ENCODE measurements at places on chromosomes 16 and 17.

DNA sequence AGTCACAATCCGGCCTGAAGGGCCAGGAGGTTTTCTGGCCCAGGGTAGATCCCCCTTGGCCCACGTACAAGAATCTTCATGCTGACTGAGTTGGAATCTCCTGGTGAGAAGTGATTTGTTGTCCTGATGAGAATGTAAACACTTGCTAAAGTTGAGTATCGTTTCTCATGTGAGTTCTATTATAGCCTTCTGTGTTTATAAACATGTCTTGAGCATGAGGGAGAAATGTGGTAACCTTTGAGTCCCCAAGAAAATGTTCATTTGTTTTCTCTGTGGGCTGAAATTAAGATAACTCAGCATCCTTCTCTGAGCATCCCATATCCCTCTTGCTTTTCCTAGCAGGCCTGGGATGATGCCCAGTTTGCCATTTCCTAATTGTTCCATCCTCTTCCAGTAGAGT is 204.8 kb downstream of the FTO start:
- DNase-seq: no peak

DNA sequence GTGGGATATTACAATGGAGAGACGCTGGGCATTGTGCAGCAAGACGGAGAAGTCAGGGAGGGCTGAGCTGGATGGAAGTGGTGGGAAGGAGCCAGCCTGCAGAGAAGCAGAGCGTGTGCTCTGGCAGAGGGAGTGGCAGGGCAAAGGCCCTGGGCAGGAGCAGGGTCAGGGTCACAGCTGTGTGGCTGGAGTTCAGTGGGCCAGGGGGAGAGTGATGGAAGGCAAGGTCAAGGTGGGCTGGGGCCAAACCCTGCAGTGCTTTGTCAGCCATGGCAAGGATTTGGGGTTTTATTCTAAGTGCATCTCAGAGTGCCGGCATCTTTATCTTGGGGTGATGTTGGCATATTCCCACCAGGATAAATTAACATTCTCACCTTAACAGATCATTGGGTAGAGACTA is 31.9 kb upstream of the C16orf78 start:
- no peak for DNase-seq

DNA sequence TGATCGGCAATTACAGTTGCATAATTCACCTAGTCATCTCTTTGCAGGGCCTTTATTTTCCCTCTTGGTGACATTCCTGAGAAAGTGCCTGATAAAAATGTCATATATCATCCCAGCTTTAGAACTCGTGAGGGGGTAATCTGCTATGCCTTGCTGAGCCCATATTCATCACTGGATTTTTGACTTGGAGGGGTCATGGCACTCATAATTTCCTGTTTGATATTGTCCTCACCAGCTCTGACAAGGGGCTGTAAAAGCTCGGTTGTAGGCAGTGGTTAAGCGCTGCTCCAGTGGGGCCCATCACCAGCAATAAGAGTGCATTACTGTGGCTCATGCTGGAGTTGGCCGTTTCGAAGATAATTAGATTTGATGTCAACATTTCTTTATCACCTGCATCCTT is 227.3 kb downstream of the IRX3 start:
- DNase-seq: no peak

DNA sequence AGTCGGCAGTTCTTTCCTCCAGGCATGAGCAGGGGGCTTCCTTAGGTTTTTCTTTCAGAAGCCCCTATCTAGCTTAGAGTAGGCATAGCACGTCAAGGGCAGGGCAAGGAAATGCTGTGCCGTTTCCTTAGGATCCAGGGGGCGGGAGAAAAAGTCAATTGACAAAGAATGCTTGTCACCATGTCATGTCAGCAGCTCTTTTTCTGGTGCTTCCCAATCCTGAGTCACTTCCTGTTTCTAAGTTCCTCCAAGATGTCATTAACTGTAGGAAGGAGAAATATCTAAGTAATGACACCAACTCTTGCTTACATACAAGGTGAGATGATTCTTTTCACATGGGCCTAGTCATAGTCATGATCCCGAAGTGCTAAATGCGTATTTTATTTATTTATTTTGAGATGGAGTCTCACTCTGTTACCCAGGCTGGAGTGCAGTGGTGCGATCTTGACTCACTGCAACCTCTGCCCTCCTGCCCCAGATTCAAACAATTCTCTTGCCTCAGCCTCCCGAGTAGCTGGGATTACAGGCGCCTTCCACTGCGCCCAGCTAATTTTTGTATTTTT is 35.2 kb downstream of the GJC1 start:
- DNase-seq: peak; percentile 34

- no peak for DNase-seq
Observed at GRCh38 chr17:73954951-73955350, 248.5 kb upstream of the RPL38 start.

GRCh38 chr16:53837426-53837825 is 133.5 kb downstream of the FTO start:
- no peak for DNase-seq

- DNase-seq: no peak
Observed at GRCh38 chr17:81428121-81428515, 32.9 kb downstream of the BAHCC1 start.

GRCh38 chr16:53515259-53515658 is 12.2 kb upstream of the AKTIP start:
- DNase-seq: no peak

DNA sequence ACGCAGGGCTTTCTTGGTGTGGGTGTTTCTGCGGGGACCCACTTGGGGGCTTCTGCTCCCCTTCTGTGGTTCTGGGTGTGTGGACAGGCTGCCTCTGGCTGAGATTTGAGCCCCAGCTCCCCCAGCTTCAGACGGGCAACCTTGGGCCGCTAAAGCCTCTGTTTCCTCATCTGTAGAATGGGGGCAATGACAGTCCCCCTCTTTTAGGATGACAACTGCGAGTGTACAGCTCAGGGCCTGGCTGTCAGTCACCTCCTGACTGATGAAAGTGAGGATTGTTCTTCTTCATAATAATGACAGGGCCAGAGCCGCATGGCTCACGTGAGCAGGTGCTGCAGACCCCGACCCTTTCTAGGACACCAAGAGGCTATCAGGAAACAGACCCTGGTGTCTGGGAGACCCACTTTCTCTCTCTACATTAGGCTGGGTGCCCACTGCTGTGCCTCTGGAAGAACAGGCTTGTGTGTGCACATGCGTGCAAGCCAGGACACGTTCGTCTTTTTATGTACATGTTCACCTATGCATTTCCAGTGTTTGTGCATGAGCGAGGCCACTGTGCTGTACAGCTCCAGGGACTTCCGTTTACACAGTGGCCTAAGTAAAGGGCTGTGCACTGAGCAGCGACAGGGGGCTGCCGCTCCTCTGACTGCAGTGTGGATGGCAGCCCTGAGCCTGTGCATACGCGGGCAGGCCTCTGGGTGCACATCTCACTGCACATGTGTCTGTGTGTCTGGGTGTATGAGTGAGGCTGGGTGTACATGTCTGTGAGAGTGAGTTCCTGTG is 4.6 kb downstream of the SPNS3 start:
- no peak for DNase-seq

DNA sequence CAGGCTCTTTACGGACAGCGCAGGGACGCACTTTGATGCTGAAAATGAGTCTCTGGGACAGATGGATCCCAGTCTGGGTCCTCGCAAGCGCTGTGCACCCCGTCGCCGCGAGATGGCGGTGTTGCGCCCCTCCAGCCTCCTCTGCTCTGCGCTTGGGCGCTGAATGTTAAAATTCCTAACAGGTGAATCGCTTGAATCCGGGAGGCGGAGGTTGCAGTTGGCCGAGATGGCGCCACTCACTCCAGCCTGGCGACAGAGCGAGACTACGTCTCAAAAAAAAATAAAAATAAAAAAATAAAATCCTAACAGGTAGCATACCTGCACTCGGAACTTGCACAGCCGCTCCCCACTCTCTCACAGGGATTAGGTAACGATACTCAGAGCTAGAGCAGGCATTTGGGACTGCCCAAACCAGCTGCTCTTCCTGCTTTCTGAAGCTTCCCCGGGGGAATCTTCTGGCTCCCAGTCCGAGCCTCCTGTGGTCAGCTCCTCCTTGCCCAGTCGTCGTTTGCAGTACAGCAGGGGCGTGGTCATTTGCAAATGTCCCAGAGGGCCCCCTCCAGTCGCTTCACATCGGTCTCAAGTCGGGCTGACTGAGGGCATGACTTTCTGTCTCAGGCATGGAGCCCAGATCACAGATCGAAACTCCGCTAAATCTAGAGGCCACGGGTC is 26.2 kb upstream of the OSGIN1 start:
- peak; percentile 49 for DNase-seq

GRCh38 chr16:83689385-83689831 is 118.4 kb upstream of the HSBP1 start:
- DNase-seq: no peak

DNA sequence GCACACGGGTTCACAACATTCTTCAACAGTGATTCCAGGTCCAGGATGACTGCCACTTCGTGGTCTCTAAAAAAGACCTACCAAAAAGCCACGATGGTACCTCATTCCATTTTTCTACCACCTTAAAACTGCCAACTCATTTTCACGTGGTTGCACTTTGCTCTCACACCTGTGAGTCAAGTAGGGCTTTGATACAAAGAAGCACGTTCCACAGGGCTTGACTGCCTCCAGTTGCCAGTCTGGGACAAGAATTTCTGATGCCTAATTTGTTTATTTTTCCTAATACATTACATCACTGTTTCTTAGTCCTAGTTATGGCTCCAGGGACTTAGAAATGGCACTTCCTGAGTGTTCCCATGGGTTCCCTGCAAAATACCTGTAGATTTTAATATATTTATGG is 911.6 kb upstream of the EEF2KMT start:
- DNase-seq: no peak

GRCh38 chr17:46841561-46842379 is 9.6 kb upstream of the WNT9B start:
- no peak for DNase-seq

GRCh38 chr16:73794994-73795393 is 501.6 kb upstream of the PSMD7 start:
- DNase-seq: no peak

GRCh38 chr16:14353340-14353739 is 276.7 kb downstream of the PARN start:
- no peak for DNase-seq

DNA sequence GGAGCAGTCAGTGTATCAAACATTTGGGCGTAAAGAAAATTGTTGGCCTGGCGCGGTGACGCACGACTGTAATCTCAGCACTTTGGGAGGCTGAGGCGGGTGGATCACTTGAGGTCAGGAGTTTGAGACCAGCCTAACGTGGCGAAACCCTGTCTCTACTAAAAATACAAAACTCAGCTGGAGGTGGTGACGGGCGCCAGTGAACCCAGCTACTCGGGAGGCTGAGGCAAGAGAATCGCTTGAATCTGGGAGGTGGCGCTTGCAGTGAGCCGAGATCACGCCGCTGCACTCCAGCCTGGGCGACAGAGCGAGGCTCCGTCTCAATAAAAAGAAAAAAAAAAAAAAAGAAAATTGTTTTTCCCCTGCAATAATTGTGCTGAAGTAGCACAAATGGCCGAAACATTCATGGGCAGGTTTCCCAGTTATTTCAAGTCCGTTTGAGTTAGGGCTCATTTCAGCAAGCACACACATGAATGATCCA is 1.4 kb downstream of the GCSH start:
- DNase-seq: no peak

DNA sequence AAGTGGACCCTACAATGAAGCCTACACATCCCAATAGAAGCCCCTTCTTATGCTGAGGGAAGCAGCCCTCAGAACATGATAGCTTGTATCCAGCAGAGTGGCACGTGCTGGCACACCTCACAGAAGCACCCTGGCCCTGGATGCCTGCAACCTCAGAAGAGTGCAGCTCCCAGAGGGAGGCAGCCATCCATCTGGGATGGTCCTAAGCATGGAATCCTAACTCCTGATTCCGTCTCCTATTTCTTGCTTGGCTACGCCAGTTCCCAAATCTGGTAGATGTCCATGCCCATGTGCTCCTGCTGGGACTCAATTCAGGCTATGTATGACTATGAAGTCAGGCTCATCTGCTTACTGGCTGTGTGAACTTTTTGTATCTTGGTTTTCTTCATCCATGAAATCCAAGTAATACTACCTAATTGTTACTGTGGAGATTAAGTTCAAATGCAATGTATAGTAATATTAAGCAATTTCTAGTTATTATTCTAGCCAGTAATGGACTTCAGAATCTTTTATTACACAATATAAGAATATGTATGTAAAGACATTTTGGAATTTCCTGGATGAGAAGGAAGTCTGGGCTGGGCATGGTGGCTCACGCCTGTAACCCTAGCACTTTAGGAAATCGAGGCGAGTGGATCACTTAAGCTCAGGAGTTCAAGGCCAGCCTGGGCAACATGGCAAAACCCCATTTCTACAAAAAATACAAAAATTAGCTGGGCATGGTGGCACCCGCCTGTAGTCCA is 32.4 kb downstream of the SIAH1 start:
- no peak for DNase-seq

DNA sequence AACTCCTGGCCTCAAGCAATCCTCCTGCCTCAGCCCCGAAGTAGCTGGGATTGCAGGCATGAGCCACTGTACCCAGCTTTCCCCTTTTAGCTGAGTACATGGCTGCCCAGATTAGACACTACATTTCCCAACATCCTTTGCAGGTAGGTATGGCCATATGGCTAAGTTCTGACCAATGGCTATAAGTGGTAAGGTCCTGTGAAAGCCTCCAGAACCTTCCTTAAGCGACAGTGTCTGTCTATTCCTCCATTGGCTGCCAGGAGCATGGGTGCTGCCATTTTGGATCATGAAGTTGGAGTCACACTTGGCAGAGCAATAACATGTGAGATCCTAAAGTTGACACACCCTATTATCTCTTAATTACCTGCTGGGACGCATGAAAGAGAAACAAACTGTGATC is 24.4 kb upstream of the CRHR1 start:
- DNase-seq: no peak

- peak; percentile 47 for DNase-seq
Observed at GRCh38 chr16:10964891-10965326, 20.5 kb downstream of the CLEC16A start.

DNA sequence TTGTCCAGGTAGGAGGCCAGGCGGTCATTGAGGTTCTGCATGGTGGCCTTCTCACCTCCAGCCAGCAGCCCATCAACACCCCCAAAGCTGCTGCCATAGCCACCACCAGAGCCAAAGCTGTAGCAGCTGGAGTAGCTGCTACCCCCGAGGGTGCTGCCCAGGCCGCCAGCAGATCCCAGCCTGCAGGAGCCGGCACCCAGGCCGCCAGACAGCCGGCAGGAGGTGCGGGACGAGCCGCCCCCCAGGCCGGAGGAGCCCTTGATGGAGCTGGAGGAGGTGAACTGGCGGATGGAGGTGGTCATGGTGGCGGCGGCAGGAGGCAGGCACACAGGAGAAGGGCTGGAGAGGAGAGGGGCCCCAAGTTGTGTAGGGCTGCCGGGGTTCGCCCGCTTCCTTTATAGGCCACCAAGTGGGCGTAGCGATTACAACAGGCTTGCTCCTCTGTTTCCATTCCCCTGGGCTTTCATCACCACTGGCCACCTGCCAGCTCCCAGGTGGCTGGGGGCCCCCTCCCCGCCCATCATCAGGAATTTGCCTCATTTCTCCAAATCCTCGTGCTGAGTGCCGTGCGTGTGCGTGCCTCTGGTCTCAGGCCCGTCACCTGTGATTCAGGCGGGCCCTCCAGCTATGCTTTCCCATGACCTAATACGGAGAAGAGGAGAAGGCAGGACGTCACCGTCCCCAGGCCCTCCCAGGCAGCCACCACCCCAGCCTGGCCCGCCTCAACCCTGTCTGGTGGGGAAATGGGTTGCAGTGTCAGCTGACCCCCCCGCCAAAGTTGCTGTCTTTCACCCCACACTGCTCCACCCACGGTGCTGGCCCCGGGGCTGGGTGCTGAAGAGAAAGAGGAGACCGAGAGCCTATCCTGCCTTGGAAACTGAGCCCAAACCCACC is at the start of gene KRT17:
KRT17 (minus strand) TSS at position 368 of the 894 bp plus-strand sequence; CDS start at position 302, 66 bp downstream.
- DNase-seq: no peak

GRCh38 chr17:81200695-81201580 is 21.8 kb downstream of the CEP131 start:
- peak; percentile 38 for DNase-seq

- peak; percentile 84 for DNase-seq
Observed at GRCh38 chr16:720990-721764, at the start of gene ANTKMT. Gene ANTKMT, plus strand, starts transcription at chr16:721146. Its CDS starts 129 bp downstream, at chr16:721275.

Data from CD4-positive, alpha-beta T cell treated with Interferon alpha-2 for 1 hour (primary cell).